ENCODE measurements at places on chromosomes 7 and 10. TPM values are rescaled to one million over a fixed set of nuclear protein-coding genes. Genes with fewer than 3 reads are reported as not detected.

Gene PNLIPRP3
- not detected for total RNA-seq

Gene SMO
- total RNA-seq = 8.7 TPM

Gene SNX13
- total RNA-seq = 86.9 TPM

Gene AKR1C8
- 0.78 TPM for total RNA-seq

Gene MYH16
- total RNA-seq = not detected

Gene NPY4R2
- total RNA-seq = 0.31 TPM

Gene OPTN
- total RNA-seq = 73.3 TPM

Gene LRIT1
- not detected for total RNA-seq

Gene SEMA3D
- total RNA-seq = 4.4 TPM

Gene DUSP5
- 4.7 TPM for total RNA-seq

Gene TCF7L2
- 1.9 TPM for total RNA-seq

Gene ZNF365
- total RNA-seq = 29.6 TPM

Gene PPP1R9A
- 115 TPM for total RNA-seq

Gene LRRN3
- 187 TPM for total RNA-seq

Gene ZNF425
- 5.1 TPM for total RNA-seq

Gene ACSL5
- total RNA-seq = 3.0 TPM

Gene IFIT1B
- total RNA-seq = 2.0 TPM

Gene PLXNA4
- total RNA-seq = 103 TPM

Gene RARRES2
- 6.2 TPM for total RNA-seq

Gene ADCY1
- total RNA-seq = 226 TPM

Gene DYNC1I1
- 182 TPM for total RNA-seq

Gene LIPN
- total RNA-seq = not detected

Gene LARP4B
- total RNA-seq = 29.5 TPM

Gene TMEM270
- total RNA-seq = not detected

Gene FRMPD2
- total RNA-seq = 3.3 TPM

Gene COL17A1
- not detected for total RNA-seq

Gene CLRN3
- total RNA-seq = 0.62 TPM

Gene PIP4K2A
- 41.0 TPM for total RNA-seq

Gene USP6NL
- total RNA-seq = 40.2 TPM

Gene OPN4
- not detected for total RNA-seq

Gene RBM20
- 2.2 TPM for total RNA-seq

Gene NCAPG2
- 14.3 TPM for total RNA-seq

Gene SFMBT2
- total RNA-seq = 17.8 TPM

Gene COL28A1
- 0.62 TPM for total RNA-seq

Measured in occipital lobe (tissue), 3 donors.